ENCODE measurements at places on chromosomes 12 and 14.
A peak's percentile ranks its signal among the peaks of the same experiment; 100 is the strongest.

DNA sequence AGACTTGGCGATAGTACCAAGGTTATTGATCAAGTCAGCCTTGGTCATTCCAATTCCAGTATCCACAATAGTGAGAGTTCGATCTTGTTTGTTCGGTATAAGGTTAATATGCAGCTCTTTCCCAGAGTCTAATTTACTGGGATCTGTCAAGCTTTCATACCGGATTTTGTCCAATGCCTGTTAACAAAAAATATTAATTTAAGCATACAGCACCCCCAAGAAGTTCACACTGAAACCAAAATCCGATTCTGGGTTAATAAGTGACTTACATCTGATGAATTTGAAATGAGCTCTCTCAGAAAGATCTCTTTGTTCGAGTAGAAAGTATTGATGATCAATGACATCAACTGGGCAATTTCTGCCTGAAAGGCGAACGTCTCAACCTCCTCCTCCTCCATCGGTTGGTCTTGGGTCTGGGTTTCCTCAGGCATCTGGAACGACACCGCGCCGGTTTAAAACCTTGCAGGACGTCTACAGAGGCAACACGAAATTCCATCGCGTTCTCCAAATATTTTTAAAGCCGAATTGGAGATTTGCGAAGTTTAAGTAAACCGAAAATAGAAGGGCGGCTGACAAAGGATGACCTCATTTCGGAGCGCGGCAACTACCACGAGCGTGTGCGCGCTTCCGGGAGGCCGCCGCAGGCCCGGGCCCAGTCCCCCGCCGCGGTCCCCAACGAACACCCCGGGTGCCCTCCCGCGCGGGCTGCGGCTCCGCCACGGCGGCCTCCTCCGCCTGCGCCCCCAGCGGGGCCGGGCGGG lies 716 bp downstream of the HSP90AA1 start:
- peak; percentile 51 for DNase-seq

DNA sequence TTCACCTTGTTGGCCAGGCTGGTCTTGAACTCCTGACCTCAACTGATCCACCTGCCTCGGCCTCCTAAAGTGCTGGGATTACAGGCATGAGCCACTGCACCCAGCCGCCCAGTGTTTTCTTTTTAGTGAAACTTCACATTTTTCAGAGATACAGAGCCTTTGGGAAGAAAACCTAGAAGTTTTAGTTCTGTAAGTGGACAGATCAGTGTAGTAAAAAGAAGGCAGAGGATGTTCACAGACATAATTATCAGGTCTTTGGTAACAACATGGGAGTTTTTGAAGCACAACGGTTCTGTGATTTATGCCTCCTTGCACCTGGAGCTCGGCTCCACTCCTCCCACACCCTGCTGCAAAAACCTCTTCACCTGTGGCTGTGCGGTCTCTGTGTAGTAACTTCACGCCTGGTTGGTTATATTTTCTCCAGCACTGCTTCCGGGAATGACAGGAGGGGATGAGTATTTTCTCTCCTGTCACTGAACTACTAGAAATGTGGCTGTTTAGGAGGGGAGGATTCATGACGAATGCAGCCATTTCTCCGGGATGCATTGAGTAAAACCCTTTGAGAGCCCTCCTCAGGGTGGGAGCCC lies 67.0 kb downstream of the ARF6 start:
- no peak for DNase-seq

- no peak for DNase-seq
These were observed 84.2 kb upstream of the MDM1 start for GRCh38 chr12:68416350-68416749.

DNA sequence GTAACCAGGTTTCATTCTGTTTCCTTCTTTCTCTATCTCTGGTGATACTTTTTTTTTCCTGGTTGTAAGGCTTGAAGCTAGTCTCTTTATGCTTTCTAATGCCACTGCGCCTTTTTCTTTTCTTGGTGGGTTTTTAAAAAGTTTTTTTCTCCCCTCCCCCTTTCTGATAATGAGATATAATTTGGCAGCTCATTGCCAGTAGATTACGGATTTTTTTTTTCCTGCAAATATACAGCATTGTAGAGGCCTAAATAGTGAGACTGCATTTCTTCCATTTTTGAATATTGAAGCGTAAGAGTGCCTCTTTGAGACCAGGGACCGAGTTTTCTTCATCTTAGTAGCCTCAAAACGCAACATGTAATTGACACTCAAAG lies 1.1 kb downstream of the PAPOLA start:
- DNase-seq, result no peak

DNA sequence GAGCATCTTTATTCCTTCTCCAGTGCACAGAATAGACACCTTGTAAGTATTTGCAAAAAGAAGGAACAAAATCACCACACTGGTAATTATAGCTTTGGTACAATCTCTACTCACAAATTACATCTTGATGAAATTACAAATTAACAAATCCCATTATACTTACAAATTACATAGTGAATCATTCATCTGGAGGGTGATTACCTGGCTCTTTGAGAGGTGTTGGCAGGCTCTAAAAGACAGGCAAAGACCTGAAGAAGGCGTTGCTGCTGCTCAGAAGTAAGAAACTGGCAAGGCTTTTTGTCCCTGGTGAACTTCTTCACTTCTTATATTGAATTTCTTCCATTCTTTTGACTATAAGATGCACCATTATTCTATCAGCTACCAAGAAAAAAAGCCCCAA lies 21.7 kb upstream of the LMNTD1 start:
- DNase-seq, result no peak

- DNase-seq, result no peak
These were observed 9.6 kb downstream of the FAIM2 start for GRCh38 chr12:49893753-49894750.

DNA sequence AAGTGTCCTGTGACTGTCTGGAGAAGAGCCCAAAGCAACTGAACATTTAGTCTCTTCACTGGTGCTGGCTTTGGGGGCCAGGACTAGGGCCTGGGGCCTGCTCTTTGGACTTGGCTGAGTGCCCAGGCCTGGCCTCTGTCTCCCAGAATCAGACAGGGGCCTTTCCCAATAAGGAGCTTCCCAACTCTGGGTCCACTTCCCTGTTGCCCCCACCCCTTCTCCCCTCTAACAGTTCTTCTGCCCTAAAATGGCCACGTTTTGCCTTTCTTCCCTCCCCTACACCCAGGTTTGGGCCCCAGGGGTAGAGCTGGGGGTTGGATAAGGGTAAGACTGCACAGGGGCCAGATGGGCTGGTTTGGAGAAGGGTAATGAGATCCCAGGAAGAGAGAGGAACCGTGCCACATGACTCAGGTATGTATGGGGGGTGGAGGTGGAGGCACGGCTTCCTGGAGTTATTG lies 10.0 kb upstream of the ITGA5 start:
- no peak for DNase-seq

DNA sequence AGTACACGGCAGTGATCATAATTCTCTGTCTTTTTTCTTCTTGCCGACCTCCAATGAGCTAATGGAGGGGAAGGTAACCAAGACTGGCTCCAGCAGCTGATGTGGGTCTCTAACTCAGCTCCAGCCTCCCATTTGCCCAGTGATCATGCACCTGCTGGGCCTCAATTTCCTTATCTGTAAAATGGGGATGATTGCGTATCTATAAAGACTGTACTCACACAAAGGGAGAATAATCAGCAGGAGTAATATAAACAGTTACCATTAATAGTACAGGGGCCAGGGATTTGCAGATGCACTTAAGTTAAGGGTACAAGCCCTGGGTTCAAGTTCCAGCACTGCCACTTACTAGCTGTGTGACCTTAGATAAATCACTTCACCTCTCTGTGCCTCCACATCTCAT lies 204.9 kb upstream of the LHX5 start:
- no peak for DNase-seq

GRCh38 chr12:16238661-16239060 lies 38.8 kb downstream of the SLC15A5 start:
- no peak for DNase-seq

DNA sequence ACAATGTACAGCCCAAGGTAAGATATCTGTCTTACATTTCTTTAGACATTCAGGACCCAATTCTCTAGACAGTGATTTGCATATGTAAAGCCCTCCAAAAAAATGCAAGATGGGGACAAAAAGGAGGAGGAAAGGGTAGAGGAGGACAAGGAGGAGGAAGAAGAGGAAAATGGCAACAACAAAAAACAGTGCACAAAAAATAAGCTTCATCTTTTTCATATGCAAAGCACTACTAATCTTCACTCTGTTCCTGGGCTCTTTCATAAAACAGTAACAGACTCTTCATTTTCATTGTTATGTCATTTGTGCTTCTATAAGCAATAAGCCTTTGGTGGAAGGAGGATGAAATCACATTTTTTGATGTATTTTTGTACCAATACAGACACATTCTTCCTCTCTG lies 61.4 kb downstream of the KCNH5 start:
- DNase-seq, result no peak

GRCh38 chr14:99995700-99996356 lies 69.4 kb upstream of the EVL start:
- peak; percentile 32 for DNase-seq

- DNase-seq, result no peak
These were observed 90.3 kb downstream of the RPS6KA5 start for GRCh38 chr14:90970167-90970600.

- DNase-seq, result no peak
These were observed 72.2 kb upstream of the BCL11B start for GRCh38 chr14:99344051-99344758.

- no peak for DNase-seq
These were observed 2.0 kb upstream of the SCN8A start for GRCh38 chr12:51589060-51589459.

DNA sequence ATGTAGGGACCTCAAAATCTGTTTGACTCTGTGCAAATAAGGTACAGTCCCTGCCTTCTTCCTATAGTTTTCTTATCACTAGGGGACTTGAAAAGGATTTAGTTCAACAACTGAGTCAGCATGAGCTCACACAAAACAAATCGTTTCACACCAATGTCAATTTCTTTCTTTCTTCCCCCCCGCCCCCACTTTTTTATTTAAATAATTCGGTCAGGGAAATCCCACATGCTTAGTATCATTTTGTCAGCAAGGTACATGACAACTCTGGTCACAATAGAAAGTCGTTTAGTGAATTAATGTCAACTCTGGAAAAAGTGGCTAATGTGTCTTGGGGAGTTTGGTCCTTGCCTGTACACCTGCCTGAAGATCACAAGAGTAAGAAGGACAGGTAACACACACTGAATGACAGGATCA lies 232.2 kb upstream of the PLEKHG7 start:
- DNase-seq, result no peak

DNA sequence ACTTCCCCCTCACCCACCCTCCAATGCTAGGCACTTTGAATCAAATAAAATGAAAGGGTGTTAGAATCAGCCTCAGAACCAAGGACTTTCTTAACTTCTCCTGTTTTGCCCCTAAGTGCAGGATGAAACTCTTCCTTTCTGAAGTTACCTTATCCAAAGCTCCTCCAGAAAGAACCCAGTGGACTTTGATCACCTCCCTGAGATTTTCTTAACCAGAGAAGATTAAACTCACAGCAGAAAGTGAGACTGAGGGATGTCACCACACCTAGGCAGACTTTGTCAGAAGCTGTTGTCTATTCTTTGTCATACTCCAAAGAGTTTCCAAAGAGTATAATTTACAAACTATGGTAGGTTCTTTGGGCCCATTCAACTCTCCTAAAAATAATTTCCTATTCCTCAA lies 14.2 kb upstream of the RNASE3 start:
- DNase-seq, result no peak

DNA sequence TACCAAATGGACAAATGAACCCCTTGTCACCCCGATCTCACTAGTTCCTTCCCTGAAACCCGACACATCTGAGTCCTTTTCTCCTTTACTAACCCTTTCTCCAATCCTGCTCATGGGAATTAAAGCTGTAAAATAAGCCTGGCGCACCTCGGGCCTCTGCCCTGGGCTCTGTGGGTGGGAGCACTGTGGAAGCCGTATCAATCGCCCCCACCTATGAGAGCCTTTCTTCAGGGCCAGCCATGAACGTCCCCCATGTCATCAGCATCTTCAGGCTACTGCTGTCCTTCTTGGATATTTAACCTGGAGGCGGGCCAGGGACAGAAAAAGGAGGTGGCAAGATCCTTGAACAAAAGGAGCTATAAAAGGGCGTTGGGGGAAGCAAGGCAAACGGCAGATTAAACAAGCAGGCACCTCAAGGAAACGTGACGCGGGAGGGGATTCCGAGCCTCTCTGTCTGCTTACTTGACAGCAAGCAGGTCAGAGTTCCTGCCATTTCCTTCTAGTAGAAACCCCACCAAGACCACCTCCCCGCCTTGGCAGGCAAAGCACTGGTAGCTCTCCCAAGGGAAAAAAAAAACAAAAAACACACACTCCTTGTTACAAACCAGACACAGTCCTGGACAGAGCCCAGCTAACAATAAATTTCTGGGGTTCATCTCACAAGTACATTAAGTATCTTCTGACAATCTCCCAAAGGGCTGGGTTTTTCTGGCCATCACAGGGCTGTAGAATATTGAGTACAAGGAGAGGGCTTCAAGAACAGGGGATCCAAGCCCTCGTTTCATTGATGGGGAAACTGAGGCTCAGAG lies 62.9 kb downstream of the DPF3 start:
- no peak for DNase-seq

- DNase-seq, result no peak
These were observed 17.5 kb downstream of the BIN2 start for GRCh38 chr12:51306507-51306906.

- no peak for DNase-seq
These were observed 17.4 kb upstream of the B4GALNT3 start for GRCh38 chr12:442235-442884.

DNA sequence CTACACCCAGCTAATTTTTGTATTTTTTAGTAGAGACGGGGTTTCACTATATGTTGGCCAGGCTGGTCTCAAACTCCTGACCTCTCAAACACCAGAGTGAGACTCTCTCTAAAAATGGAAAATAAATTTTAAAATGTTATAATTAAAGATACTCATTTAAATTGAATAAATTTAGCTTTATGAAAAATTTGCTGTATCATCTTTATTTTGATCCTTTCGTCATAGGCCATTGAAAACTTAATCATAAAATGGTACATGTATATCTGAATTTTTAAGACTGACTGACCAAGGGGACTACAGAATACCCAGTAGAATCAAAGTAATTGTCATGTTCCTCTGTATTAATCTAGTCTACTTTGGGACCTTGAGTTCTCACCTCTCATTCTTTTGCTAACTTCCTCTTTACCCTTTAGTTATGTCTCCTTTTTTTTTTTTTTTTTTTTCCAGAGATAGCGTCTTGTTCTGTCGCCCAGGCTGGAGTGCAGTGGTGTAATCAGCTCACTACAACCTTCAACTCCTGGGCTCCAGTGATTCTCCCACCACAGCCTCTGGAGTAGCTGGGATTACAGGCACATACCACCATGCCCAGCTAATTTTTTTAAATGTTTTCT lies 9.5 kb downstream of the RAB5B start:
- DNase-seq, result no peak

DNA sequence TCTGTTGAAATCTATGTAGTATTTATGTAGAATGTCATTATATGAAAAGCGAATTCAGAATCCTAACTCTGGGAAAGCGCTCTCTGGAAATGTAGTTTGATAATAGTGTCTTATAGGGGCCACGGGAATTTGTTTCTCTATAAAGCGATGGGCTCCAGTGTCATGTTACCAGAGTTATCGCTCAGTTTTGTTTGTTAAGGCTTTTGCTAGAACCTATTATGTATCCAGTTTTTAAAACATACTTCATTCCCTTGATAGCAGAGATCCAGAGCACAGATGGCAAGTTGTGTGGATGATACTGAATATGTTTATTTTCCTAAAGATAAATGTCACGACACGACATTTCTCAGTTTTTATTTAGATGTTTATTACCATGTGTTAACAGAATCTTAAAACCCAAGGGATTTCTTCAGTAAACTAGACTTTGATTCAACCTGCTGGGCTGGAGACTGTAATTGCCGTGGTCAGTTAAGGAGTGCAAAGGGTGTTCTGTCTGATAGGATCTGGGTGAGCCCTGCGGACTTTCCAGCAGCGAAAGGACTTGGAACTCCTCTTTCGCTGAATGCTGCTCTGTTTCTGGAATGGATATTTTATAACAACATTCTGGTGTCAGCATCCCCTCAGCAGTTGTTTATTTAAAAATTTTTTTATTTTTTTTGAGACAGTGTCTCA lies 1.7 kb upstream of the DNAH10 start:
- DNase-seq, result no peak
